Adipocyte (in vitro differentiated cells): ENCODE measurements at places on chromosomes 2 and 18.
A peak's percentile ranks its signal among the peaks of the same experiment; 100 is the strongest.

DNA sequence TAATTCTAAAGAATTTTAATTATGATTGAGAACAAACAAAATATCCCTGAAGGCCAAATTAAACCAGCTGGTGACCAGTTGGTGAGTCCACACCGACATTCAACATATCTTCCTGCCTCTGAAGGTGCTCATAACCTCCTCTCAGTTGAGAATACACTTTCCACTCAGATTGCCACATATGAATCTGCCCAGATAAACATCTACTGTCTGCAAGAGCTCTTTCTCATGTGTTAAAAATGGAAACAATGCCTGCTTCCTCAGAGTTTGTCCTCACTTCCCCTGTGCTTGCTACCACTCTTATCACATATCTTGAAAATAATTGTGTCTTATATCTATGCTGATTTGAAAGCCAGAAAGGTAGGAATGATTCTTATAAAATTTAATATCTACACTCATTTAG lies 177.7 kb upstream of the GULP1 start:
- DNase-seq: peak; percentile 82

- DNase-seq: peak; percentile 69
Observed at GRCh38 chr2:150997702-150998440, 263.8 kb downstream of the RBM43 start.

- no peak for DNase-seq
Observed at GRCh38 chr2:156526950-156527636, 90.9 kb downstream of the GPD2 start.

GRCh38 chr2:84458551-84459017 lies 496 bp downstream of the SUCLG1 start:
- DNase-seq: peak; percentile 50

GRCh38 chr2:22055784-22056620 lies 932.2 kb downstream of the TDRD15 start:
- DNase-seq: no peak

DNA sequence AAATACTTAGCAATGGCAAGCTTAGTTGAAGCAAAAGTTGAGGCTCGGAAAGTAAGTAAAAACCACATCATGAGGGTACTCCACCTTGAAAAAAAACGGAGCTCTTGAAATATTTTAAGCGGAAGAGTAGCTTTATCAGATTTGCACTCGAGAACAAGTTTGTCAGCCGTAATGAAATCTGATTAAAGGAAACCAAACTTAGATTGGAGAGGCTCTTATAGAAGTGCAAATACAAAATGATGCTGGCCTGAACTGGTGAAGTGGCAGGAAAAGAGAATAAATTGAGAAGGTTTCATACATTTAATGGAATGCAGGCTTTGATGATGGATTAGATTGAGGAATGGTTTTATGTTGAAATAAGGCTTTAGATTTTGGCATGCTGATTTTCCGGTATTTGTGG lies 484.2 kb downstream of the PID1 start:
- no peak for DNase-seq

DNA sequence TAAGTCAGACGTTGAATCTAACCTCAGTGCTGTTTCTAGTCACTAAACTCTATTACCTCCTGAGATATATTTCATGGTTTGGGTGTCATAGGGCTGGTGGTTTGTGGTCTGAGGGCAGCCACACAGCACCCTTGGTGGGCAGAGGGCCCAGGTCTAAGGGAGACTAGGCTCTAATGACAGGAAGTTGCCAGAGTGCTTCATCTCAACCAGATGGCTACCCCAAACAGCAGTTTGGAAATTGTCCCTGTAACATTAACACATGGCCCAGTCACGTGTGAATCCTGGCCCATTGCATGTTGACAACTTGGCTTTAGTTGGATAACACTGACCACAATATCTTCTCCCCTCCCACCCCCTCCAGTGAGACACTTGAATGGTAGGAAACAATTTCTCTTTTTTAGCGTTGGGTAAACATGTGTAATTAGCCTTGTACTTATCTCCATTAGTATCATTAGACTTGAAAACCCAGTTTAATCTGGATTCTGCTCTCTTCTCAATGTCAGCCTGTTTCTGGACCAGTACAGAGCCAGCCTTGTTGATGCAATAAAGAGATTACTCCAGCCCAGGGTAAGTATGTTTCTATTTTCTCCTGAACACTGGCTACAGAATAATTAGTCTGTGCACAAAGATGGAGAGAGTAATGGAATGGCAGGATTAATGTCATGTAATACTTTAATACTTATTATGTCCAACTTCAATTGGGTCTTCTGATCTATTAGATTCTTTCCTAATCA lies 187.8 kb upstream of the SIX3 start:
- DNase-seq: no peak

DNA sequence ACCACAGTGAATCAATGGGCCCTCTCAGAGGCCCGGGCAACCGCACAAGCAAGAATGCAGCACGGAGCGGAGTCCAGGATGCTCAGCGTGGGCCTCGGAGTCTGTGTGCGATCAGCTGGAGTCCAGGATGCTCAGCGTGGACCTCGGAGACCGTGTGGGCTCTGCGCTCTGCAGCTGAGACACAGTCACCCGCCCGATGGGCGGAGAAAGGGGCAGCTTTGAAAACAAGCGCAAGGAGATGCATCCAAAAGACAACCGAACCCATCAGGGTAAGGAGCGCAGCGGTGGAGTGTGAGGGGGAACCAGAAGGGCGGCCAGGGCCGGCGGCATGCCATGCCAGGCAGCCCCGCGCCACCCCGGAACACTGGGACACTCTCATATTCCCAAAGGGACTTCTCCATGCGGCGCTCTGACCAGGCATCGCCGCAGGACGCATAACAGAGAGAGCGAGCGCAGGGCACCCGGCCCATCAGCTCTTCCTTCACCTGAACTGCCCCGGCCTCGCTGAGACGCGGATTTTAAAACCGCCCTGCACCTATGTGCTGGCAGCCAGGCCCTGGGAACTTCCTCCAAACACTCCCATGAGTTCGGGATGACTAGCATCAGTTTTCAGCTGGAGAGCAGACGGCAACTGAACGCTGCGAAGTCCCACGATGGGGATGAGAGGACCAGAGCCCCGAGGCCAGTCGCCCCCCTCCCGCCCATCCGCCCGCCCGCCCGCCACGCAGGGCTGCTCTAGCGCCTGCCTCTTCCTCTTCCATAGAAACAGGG lies 44.7 kb downstream of the MC5R start:
- no peak for DNase-seq

- no peak for DNase-seq
Observed at GRCh38 chr2:205128726-205129125, 553.6 kb upstream of the NRP2 start.

GRCh38 chr2:209840434-209840833 lies 68.8 kb downstream of the UNC80 start:
- no peak for DNase-seq

DNA sequence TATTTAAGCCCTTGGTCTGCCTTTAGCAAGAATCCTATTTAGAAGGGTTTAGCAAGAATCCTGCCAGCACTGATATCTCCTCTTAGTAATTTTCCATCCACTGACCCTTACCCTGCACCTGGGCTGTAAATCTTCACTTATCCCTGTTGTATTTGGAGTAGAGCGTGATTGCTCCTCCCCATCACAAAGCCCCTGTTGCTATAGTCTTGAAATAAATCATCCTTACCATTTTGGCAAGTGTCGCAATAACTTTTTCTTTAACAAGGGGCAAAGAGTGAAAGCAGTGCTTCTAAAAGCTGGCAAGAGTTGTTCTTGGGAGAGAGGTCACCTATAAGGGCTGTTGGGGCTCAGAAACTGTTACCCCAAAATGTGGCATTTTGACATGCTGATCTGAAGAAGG lies 3.7 kb upstream of the SCTR start:
- DNase-seq: no peak

DNA sequence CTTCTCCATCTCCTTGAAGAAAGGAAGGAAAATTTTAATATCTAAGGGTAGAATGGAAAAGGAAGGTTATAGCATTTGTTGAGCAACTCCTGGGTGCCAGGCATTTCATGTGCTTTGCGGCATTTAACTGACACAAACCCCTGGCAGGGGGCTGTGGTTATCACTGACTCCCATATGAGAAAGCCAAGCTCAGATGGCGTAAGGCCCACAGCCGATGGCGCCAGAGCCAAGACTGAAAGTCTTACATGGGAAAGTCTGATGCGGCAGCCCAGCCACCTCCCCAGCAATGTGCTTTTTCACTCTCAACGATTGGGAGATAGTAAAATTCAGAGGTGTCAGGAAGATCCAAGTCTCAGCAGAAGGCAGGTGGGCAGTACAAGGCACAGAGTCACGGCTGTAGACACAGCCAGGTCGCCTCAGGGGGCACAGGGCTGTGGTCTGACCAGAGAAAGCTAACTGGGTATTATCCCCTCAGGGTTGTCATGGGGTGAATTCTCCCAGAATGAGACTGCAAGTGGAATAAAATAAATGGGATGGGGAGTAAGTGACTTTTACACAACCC lies 324.2 kb upstream of the NCKAP5 start:
- no peak for DNase-seq

- DNase-seq: peak; percentile 42
Observed at GRCh38 chr2:184041077-184041476, 557.3 kb upstream of the ZNF804A start.

- no peak for DNase-seq
Observed at GRCh38 chr2:39839261-39839848, 60.3 kb upstream of the THUMPD2 start.

DNA sequence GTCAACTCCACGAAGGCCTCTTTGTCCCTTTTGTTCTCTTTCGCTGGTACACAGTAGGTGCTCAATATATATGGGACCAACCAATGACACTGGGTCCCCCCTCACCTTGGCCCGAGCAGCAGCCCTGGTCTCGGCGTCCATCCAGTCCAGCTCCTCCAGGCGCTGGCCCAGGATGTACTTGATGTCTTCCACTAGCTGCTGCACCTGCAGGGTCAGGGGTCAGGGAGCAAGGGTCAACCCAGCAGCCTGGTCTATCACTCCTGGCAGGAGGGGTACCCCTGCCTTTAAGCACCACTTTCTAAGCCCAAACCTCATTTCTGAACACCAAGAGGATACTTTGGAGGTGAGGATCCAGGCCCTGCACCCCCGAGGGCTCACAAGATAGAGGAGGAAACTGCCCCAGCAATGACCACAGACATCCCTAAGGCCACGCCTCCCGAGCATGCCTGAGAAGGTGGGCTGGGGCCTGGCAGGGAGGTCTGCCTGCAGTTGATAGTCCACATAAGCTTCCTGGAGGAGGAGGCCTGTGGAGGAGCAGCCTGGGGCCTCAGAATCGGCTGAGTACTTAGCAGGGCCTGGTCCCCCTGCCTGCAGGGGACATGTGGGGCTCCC lies 4.2 kb downstream of the ECEL1 start:
- no peak for DNase-seq

DNA sequence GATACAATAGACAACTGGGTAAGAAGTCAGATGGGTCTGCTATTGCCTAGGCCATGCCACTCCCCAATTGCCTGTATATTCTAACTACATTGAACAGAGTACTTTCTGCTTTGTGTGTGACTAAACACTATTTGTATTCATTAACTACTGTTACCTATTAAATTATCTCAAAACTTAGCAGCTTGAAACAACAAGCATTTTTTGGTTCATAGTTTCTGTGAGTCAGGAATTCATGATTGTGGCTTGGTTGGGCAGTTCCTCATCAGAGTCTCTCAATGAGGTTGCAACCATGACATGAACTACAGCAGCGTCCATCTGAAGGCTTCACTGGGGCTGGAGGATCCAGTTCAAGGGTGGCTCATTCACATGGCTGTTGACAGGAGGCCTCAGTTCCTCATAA lies 205.7 kb downstream of the EN1 start:
- no peak for DNase-seq

- DNase-seq: peak; percentile 52
Observed at GRCh38 chr2:238061315-238062202, 758 bp downstream of the SCLY start.

GRCh38 chr2:235229236-235229635 lies 264.6 kb upstream of the AGAP1 start:
- DNase-seq: no peak

DNA sequence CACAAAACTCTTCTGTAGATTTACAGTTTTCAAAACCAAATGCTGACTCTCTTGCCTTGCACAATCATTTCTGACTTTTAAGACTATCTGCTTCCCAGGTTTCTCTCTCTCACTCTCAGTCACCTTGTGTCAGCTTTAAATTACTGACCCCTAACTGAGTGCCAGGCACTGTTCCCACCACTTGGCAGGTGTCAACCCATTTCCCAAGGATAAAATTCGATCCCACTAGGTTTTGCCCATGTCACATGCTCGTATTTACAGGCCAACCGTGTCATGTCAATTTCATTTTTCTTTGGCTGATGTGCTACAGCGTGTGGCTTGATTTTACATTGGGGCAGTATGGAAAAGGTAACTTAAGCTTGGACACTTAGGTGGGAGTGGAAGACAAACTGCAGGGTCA lies 26.1 kb upstream of the LMAN1 start:
- DNase-seq: no peak

DNA sequence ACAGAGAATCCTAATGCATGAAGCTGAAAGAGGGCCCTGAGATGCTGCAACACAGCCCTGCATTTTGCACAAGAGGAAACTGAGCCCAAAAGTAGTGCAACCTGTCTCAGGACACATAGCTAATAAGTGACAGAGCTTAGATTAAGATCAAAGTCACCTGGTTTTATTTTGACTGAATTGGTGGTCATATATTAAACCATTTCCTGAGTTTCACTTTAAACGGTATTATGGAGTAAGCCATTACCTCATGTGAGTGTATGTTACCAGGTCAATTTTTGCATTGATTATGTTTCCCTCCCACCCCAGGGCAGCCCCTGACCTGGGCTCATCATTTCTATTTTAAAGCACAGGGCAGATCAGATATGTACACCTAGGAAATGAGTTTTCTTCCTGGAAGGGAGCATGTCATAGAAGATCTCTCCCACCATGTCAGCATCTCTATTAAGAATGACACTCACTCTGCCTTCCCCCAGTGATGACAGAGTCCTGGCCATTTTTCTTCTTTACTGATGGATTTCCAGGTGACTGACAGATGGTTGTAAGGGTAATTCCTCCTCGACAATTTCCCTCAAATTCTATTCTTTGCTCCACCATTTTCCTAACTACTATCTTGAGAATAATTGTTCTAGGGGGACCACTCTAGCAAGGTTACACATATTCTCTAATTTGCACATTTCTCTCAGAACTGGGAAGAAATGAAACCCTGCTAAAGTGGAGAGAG lies 441.3 kb upstream of the SLC14A2 start:
- DNase-seq: no peak

- DNase-seq: peak; percentile 65
Observed at GRCh38 chr2:109609352-109610024, 4.3 kb downstream of the SEPTIN10 start.

DNA sequence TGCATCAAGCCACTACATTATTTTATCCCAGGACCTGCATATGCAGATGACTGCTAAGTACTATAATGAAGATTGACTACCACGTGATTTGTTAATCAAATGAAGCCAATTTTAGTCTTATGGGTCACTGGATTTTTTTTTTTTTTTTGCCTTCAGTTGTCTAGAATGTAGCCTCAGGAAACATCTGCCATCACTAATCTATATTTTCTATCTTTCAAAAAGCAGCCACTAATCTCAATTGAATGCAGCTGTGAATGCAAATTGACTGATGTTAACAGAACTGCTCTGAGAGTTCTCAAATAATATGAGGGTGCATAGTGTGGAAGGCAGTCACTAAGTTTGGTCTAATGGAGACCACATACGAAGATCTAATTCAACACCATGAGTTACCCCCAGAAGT lies 106.3 kb downstream of the ABCA12 start:
- peak; percentile 25 for DNase-seq

- DNase-seq: no peak
Observed at GRCh38 chr2:191740016-191740419, 62.1 kb downstream of the NABP1 start.

GRCh38 chr2:167293943-167294775 lies 405.9 kb downstream of the XIRP2 start:
- DNase-seq: peak; percentile 43
